Stimulated activated CD8-positive, alpha-beta memory T cell treated with anti-CD3 and anti-CD28 coated beads, Interleukin-15, amount 100 ng/mL, for 1 hour (primary cell): ENCODE measurements at places on chromosomes 5 and 9.

DNA sequence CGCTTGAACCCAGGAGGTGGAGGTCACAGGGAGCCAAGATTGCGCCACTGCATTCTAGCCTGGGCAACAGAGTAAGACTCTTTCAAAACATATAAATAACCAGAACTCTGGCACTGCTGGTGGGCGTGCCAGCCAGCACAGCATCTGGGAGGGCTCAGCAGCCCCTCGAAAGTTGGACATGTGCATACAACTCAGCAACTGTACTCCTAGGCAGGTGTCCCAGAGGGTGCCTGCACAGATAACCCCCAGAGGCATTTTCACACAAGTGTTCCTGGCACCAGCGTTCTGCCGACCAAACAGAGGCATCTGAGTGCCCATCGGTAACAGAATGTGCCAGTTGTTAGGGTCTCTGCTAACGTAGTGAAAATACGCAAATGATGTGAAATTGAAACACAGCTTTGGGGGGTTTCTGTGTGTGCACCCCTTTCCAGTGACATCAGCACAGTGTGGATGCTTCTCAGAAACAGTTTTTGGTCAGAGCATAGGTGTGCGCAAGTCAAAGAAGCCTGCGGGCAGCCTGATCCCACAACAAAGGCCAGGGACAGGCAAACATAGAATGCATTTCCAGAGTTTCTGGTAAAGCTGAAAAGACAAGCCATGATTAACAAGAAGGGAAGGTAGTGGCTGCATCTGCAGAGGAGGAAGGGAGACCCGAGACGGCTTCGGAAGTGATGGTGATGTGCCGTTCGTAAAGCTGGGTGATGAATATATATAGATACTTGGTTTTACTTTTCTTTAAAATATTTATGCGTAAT, 190.2 kb downstream of the CACNA1B start:
- DNase-seq, result no peak

DNA sequence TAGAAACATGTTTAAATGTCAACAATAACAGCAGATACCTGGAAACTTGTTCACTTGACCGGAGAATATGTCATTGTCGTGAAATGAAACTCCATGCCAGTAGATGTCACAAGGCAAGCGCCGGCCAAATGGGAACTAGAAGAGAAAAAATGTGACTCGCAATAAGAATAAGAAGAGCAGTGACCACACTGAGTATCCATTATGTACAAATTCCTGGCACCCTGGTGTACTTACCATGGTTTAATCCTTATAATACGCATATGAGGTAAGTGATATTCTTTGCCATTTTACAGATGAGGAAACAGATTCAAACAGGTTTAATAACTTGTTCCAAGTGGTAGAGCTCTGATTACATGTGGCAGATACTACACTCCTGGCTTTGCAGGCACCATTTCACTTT, 53.9 kb downstream of the TTLL11 start:
- DNase-seq, result no peak

GRCh38 chr9:121246821-121247561, 21.0 kb upstream of the GSN start:
- no peak for DNase-seq

DNA sequence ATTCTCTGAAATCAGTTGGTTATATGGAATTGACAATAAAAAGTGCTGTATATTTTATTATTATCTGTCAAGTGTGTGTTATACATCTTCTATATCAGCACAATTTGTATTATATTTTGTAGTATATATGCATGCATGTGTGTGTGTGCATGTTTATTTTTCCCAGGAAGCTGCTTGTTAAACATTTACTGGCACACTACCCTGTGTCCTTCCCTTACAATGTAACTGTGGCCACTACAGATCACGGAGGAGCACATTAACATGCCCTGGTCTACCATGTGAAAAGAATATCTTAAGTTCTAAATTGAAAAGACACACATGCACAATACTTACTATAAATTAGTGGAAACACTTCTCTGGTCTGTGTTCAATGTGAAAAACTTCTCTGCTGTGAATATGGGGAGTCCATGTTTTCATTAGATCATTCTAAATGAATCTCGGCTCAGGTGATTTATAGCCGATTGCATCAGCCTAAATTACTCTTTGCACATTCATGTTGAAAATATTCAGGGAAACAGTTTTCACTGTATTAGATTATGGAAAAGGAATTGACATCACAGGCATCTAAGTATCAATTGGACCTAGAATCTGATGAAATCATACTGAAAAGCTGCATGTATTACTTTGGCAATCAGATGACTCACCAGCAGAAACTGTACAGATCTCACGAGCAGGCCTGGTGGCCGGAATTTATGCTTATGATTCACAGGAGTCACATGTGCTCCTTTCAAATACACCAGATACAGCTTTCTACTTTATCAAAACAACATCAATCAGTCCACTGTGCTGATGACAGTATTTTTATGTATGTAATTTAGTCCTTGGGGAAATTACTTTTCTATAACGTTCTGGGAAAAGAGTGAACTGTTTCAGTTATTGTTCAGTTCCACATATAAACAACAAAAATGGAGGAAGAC, 39.4 kb downstream of the LURAP1L start:
- no peak for DNase-seq

- DNase-seq, result no peak
Measured at GRCh38 chr5:44542470-44542869, 153.2 kb upstream of the FGF10 start.

DNA sequence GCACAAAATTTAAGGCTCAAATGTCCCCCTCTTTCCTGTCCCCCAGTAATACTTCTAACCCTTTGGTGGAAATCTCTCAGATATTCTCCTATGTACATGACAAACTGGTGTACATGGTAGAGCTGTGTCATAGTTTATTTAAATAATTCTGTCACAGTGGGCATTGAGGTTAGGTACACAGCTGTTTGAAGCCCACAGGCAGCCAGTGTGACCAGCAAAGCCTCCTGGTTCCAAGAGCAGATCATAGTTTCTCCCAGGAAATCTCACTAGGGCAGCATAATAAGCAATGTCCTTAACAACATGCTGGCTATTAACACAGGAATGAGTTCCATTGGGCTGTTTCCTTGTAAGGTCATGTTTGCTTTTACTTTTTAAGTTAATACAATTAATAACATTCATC, 63.9 kb downstream of the NDST1 start:
- DNase-seq, result no peak

DNA sequence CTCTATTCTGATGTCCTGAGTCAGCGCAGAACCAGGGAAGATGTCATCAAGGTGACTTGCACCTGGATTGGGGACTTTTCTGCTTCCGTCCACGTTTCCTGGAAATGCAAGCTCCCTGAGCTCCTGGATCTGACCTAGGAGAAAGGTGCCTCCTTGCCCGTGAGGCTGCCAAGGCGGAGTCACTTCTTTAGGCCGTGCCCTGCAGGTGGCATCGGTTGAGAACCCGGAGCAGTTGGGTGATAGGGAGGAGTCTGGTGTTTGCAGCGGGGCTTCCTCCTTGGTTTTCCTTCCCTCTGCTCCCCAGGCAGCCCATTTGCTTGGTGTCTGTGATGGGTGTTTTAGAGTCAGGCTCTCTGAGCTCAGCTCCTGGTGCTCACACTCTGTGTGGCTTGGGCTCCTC, 15.2 kb downstream of the NANS start:
- DNase-seq, result no peak

DNA sequence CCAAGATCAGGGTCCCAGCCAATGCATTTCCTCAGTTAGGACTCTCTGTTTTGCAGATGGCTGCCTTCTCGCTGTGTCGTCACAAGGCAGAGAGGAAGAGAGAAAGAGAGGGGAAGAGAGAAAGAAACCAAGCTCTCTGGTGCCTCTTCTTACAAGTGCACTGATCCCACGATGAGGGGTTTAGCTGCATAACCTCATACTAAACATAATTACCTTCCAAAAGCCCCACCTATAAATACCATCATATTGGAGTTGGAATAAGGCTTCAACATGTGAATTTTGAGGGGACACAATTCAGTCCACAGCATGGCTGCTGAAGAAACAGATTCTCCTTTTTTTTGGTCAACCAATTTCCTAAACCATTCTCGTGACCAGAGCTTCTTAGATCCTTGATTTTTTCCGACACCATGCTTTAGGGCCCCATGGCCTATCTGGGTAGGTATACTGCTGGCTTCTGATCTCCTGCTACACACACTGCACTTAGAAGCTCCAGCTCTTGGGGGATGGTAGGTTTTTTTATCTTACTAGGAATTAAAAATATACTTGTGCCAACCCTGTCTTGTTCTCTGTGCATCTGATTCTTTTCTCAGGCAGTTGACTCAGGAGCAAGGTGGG, 5.1 kb downstream of the CAMK4 start:
- DNase-seq, result no peak

DNA sequence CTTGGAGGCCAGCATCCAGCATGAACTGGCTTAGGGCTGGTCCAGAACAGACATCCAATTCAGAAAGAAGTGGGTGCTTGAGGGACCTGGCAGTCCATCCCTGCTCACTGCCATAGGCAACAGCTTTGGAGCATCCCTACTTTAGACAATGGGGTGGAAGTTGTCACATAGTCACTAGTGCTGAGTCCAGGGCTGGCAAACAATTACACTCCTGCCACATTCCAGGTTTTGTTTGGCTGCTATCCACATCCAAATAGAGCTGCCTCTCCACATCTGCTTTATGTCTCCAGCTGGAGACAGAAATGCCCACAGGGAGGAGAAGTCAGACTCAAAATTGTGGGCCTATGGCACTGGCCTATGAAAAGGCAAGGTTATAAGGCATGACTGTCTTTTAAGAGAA, 7.0 kb downstream of the FSTL4 start:
- no peak for DNase-seq

DNA sequence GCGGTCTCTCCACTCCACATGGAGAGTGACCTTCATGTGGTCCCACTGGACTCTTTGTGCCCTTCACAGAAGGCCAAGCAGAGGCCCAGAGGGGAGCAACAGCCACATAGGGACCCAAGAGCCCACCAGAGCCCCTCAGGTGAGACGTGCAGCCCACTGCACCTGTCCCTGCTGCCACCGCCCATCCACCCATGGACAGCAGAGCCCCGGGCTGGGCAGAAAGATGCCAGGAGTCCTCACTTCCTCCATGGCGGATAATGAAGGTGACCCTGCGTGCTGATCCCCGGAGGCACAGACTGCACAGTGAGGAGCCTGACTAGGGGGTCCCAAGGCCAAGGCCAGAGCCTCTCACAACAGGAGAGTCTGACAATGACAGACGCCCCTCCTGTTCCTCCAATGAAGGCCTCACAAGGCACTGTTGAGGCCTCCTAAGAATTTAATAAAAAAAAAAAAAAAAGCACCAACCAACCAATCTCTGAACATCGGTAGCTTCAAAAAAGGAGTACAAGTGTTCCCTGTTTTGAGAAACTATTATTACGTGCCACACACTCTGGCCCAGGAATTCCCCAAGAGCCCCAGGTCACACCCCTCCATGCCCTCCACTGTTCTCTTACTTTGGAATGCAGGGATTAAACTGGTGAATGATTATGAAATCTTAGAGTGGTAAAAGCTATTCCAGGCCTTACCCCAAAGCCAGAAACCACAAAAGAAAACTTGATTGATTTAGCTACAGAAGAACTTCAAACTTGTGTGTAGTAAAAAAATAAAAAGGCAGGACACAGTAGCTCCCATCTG, 2.8 kb upstream of the PPP1R26 start:
- no peak for DNase-seq

DNA sequence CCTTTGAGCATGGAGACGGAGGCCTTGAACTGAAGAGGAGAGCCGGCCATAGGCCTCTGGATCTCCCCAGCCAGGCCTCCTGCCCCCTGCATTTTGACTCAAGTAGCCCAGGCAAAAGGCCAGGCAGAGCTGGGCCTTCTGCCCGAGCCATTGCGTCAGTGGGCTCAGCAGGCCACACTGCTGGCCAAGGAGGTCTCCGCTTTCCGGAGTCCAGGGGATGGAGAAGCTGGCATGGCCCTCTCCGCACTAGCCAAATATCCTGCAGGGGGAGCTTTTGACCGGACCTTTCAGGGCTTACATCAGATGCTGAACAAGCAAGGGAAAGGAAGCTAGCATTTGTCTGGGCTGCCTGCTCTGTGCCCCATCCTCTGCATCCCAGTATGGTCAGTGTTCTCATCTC, 386.8 kb downstream of the TRIM36 start:
- DNase-seq, result no peak

- no peak for DNase-seq
Measured at GRCh38 chr5:132777209-132778069, at the start of gene SEPTIN8. Gene SEPTIN8, minus strand, starts transcription at chr5:132777239. Its CDS starts 102 bp downstream, at chr5:132777137.

DNA sequence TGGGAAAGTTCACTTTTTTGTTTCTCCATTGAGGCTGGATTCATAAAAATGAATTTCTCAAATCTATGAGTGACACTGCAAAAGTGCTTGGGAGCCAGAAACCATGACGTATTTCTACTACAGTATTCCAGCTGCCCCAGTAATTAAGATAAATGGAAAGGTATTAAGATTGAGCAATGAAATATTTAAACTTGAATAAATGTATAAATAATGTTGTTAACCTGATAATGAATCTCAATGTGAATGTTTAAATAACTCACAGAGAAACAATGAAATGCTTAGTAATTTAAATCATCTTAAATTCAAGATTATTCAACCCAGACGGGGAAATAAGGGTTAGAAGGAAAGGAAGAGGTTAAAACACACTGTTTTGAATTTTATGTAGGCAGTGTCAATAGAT, 11.2 kb upstream of the SRP19 start:
- no peak for DNase-seq

DNA sequence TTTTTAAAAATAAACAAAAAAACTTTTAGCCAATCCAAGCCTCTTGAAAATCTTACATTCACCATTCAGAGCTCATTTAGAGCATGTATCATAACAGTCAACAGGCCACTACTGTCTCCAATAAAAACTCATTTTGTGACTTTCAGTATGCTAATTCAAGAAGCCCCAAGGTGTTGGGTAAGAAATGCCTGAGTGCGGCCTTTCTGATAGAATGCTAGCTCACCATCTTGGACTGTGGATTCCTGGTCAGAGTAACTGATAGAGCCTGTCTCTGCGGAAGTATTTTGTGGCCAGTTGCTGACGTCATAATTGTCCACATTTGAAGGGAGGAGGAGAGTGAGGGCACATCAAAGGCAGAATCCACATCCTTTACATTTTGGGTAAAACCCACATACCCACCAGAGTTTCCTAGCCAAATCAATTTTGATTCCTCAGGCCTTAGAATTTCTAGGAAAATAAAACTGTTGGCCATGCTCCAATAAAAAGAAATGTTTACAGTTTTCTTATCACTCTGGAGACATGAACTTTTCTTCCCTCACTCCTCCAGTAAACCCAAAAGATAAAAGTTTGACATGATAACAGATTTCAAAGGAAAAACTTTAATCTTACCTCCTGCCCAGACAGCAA, 41.1 kb upstream of the ERCC6L2 start:
- no peak for DNase-seq
